ENCODE measurements at places on chromosomes 3 and 15. TPM values are rescaled to one million over a fixed set of nuclear protein-coding genes. Genes with fewer than 3 reads are reported as not detected.

The ANXA2 gene
- 80.2 TPM for total RNA-seq

- DNase-seq = no peak
Observed at GRCh38 chr15:93716615-93717231, 514.6 kb upstream of the MCTP2 start.

GRCh38 chr3:69413551-69414207 lies 27.8 kb upstream of the FRMD4B start:
- DNase-seq = no peak

The CD86 gene
- total RNA-seq = 0.25 TPM
